Stimulated activated CD8-positive, alpha-beta memory T cell treated with anti-CD3 and anti-CD28 coated beads, Interleukin-15, amount 100 ng/mL, for 4 hours (primary cell): ENCODE measurements at places on chromosomes 3 and 15.

DNA sequence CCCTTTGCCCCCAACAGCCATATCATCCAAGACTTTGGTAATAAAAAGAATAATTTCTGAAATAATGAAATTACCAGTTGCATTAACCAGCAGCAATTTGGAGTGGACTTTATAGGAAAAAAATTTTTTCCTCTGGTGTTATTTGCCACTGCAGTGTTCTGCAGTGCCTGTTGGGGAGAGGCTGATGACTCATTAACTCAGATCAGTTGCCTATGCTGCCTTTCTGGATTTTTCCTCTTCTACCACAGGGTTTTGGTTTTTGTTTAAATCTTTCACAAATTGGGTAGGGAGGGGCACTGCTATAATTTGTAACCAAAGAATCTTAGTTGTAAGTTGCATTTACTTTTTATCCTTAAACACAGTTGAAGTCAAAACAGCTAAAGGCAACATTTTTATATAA is 22.7 kb downstream of the ATP6V1A start:
- no peak for DNase-seq

DNA sequence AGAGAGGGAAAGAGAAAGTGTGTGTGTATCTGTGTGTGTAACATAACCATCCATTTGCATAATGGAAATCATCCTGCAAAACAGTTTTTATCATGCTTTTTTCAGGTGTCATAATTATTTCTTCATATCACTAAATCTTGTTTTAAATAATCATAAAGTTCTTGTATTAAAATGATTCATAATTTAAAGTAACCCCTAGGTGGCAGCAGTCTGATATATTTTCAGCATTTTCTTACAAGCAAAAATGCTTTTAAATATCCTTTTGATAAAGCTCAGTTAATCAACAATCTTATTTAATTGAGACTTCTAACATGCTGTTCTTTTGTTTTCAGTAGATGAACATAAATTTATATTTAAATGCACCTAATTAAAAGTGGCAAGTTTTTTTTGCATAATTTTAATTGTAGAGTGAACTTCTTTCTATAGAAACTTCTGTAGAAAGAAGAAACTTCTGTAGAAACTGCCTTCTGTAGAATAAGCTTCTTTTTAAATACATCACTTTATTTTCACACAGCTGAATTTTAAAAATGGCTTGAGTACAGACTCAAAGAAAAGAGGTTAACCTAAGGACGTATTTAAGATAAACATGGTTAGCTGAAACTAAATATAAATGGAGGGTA is 72.5 kb downstream of the OPA1 start:
- no peak for DNase-seq

GRCh38 chr15:76158226-76158625 is 98.4 kb downstream of the TMEM266 start:
- DNase-seq = no peak

DNA sequence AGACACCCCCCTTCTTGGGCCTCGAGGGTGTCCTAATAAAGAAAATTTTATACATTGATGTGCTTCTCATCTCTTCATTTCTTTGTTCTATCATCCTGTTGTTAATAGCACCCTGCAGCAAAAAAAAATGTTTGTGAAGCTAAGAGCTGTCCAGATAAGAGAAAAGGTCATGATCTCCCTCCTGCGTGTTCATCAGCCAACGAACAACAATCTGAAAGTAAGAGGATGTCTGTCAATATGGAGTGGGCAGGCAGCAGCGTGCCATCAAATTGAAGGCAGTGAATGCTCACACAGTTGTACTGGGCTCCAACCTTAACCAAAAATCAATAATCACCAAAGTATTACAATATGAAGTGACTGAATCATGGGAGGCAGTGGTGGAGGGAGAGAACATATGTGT is 418.6 kb upstream of the ONECUT1 start:
- DNase-seq = no peak

GRCh38 chr3:42742688-42743087 is 30.4 kb downstream of the CCDC13 start:
- no peak for DNase-seq

- no peak for DNase-seq
Measured at GRCh38 chr3:71039332-71039731, 544.2 kb downstream of the FOXP1 start.

DNA sequence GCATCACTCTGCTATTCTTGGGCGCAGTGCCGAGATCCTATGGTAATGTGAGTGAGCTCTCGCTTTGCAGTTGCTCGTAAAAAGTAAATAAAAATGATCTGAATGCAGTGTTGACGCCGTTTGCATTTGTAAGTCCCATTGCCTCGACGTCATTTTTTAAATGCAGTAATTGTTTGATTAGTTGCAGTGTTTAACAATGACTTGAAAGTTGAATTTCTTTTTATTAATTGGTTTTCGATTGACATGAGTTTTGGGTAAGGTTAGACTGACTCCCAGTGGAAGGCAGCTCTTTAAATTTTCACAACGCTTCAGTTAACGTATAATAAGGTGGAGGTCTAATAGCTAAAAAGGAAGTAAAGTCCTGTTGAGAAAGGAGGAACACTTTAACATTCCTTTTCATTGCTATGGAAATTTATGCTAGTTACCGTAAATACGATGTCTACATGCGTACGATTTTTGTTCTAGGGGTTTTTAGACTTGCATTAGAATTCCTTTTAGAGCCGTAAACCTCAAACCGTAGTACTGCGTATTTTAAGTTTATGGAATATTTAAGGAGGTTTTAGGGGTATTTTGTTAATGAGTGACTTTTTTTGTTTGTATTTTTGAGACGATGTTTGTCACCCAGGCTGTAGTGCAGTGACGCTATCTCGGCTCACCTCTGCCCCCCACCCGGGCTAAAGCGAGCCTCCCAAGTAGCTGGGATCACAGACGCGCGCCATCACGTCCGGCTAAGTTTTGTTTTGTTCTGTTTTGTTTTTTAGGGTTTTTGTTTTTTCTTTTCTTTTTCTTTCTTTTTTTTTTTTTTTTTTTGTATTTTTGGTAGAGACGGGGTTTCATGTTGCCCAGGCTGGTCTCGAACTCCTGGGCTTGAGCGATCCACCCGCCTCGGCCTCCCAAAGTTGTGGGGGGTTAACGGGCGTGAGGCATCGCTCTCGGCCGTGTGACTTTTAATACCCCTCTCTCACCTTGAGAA is 1.4 kb downstream of the MORF4L1 start:
- DNase-seq = no peak

- DNase-seq = no peak
Measured at GRCh38 chr3:23611737-23612295, 193.9 kb upstream of the UBE2E1 start.

- no peak for DNase-seq
Measured at GRCh38 chr15:67753891-67754290, 71.4 kb upstream of the SKOR1 start.

DNA sequence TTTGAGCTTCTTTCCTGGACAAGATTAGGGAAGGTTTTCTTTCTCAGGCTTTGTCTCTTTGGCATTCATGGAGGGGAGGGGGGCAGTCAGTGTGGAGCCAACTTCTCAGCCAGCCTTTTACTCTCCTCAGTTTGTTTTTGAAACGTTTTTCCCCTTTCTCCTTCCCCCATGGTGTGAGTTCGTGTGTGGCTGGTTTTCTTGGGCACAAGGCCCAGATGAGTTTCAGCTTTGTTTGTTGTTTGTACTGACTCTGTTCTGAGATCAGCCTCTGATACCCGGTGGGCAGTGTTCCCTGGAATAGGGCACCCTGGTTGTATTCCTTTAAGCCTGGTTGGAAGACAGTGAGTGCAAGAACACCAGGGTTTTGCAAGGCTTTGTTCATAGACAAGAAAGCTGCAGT is 168.2 kb upstream of the RARB start:
- no peak for DNase-seq

- no peak for DNase-seq
Measured at GRCh38 chr3:136728473-136728872, 23.7 kb downstream of the STAG1 start.

- no peak for DNase-seq
Measured at GRCh38 chr3:19959505-19959904, 12.6 kb downstream of the RAB5A start.

DNA sequence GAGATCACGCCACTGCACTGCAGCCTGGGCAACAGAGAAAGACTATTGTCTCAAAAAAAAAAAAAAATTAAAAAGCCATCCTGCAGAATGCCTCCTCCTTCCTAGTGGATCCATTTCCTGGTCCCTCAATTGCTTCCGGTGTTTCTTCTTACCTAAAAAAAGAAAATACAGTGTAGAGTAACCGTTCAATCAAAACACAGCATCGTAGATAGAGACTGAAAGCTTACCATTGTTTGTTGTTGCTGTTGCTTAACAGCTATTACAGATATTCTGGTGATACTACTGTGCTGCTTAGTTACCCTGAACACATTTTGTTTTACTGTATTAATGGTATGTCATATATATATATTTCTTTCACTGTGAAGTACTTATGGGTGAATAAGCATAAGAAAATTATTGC is 105.5 kb upstream of the LRRFIP2 start:
- no peak for DNase-seq

- no peak for DNase-seq
Measured at GRCh38 chr3:197811343-197811742, 20.3 kb downstream of the LRCH3 start.

DNA sequence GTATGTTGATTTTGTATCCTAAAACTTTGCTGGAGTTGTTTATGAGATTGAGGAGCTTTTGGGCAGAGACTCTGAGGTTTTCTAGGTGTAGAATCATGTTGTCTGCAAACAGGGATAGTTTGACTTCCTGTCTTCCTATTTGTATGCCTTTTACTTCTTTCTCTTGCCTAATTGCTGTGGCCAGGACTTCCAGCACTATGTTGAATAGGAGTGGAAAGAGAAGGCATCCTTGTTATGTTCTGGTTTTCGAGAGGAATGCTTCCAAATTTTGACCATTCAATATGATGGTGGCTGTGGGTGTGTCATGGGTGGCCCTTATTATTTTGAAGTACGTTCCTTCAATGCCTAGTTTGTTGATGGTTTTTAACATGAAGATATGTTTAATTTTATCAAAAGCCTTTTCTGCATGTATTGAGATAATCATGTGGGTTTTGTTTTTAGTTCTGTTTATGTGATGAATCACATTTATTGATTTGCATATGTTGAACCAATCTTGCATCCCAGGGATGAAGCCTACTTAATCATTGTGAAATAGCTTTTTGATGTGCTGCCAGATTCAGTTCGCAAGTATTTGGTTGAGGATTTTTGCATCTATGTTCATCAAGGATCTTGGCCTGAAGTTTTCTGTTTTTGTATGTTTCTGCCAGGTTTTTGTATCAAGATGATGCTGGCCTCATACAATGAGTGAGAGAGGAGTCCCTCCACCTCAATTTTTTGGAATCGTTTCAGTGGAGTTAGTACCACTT is 188.1 kb downstream of the MINAR1 start:
- DNase-seq = no peak

GRCh38 chr15:73686781-73687256 is 2.6 kb downstream of the CD276 start:
- no peak for DNase-seq

GRCh38 chr3:167653760-167654159 is at the start of gene WDR49:
Gene WDR49, minus strand, starts transcription at chr3:167653942. Its CDS starts 517 bp downstream, at chr3:167653425.
- no peak for DNase-seq

GRCh38 chr15:70789213-70789612 is 25.9 kb upstream of the UACA start:
- no peak for DNase-seq

GRCh38 chr15:73687351-73687750 is 3.2 kb downstream of the CD276 start:
- no peak for DNase-seq

DNA sequence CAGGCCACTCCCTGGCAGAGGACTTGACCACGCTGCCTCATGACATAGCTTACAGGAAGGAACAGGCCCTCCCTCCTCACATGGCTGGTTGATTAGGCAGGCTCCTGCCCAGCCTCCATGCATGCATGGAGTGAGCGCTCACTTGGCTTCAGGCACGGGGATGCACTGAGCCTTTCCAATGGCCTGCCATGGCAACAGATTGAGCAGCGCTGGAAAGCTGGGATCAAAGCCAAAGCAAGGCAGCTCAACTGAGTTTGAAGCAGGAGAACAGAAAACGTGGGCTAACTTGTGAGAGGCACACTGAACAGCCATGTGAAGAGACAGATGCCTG is 5.9 kb upstream of the GRAMD2A start:
- no peak for DNase-seq

GRCh38 chr3:148379763-148380382 is 317.8 kb upstream of the AGTR1 start:
- no peak for DNase-seq

GRCh38 chr15:42045211-42045615 is 24.4 kb upstream of the PLA2G4E start:
- DNase-seq = no peak

DNA sequence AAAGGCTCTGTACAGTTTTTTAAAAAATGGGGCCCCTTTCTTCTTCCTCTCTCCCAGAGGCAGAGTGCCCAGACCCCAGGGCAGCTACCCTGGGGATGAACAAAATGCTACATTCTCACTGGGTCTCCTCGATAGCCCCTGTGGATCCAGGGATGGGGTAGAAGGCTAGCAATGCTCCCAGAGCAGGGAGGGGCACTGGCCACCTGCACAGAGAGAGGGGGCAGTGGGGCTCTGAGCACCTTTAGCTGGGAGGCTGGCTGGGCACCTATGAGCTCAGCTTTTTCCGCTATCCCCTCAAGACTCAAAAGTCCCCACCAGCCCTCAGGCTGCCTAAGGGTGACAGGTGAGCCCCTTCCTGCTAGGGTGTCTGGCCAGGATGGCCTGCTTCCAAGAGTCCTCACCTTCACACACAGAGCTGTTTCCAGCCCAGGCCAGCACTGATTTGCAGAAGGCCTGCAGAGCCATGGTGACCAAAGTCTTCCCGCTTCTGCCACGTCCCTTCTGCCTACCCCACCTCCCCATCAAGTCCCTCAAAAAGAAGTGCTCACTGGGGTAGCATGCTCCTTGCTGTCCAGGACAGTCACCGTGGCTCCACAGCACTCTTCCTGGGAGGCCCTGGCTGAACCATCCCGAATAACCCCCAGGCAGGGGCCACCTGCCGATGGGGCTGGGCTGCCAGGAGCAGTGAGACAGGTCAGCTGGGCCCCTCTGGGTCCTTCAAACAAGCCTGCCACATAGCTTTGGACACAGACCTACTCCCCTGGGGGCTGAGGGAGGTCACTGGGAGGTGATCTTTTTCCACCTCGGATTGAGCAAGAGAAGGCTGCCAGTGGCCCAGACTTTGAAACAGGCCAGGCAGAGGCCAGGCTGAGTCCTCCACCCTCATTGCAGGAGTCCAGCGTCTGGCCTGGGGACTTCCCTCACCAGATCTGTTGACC is 20.4 kb downstream of the BMF start:
- no peak for DNase-seq

DNA sequence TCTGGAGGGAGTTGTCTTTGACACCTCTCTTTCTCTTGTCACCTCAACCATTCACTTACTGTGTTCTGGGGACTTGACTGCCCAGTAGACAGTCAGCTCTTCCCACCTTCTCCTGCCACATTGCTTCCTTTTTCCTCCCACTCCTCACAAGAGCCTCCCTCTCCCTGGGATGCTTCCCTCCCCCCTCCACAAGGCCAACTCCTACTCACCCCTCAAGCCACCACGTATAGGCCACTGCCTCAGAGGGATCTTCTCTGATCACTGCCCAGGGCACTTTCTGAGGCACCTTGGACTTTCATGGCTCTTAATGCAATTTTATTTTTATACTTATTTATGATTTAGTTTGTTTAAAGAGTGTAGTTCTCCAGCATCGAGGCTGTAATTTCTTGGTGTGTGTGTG is 23.2 kb downstream of the THSD4 start:
- no peak for DNase-seq

GRCh38 chr3:25453619-25454004 is 25.5 kb downstream of the RARB start:
- no peak for DNase-seq

GRCh38 chr3:13648060-13649001 is 99.4 kb downstream of the FBLN2 start:
- DNase-seq = peak; percentile 51
